ENCODE measurements at places on chromosomes 3 and 15.

DNA sequence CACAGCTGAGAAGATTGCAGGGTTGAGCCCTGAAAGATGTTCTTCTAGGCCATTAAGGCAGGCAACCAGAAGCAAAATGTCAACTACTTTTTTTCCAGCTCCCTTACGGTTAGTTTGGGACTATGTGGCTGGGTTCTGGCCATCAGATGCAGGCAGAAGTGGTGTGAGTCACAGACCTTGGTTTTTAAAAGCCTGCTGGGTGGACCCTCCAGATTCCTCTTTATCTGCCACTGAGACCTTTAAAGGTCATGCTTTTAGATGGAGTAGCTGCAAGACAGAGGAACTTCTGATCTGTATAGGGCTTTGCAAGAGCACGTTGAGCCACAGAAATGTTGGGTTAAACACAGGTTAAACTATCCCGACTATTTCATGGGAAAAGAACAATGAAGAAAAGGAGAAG, 102.9 kb downstream of the CHST2 start:
- DNase-seq = peak; percentile 48

DNA sequence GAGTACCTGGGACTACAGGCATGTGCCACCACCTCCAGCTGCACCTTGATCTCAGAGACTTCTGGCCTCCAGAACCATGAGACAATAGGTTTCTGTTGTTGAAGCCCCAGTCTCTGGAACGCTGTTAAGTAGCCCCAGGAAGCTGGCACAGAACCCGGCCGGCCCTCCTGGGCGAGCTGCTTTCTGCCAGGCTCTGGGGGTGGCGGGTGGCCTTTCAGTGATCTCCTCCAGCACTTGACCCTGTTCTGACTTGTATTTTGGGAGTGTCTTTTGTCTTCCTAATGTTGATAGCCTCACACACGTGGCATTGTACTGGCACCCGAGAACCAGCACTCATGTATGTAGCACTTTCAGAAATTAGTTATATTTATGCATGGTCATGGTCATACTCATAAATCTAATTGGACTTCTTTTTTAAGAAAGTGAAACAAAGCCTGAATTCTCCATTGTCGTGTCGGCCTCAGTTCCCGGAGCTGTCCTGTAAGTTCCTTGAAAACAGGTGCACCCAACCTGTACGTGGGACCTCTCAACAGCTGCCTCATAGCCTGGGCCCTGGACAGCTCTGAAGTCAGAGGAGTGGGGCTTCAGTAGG, 74.0 kb downstream of the TFRC start:
- DNase-seq = no peak

- DNase-seq = no peak
Measured at GRCh38 chr15:67380921-67381320, 126.3 kb downstream of the IQCH start.

- peak; percentile 96 for DNase-seq
Measured at GRCh38 chr15:84654689-84655453, 788 bp upstream of the WDR73 start.

- DNase-seq = peak; percentile 69
Measured at GRCh38 chr3:141680620-141681389, 57.3 kb upstream of the RNF7 start.

DNA sequence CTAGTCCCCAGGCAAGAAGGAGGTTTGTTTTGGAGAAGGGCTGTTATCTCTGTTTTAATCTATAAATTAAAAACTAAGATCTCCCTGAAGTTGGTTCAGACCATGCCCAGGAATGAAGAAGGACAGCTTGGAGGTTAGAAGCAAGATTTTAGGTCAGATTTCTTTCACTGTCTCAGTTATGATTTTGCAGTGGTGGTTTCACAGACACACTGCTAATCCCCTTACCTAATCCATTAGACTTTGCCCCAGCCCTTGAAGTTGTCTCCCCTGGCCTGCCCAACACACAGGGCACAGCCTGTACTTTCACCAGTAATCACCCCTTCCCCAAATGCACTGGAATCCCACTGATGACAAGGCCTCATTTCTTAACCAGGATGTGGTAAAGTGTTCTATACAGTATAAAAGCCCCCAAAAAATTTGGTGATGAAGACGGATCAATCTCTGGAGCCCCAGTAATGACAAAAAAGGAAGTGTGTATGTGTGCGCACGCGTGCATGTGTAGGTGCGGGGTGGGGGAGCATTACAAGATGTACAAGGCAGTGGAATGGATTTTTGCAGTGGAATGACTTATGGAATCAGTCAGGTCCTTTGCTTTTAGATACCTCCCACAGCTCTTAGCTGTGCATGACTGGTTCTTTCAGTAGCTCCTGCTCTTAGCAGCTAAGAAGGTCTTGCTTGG, 73.1 kb upstream of the TERB2 start:
- no peak for DNase-seq

DNA sequence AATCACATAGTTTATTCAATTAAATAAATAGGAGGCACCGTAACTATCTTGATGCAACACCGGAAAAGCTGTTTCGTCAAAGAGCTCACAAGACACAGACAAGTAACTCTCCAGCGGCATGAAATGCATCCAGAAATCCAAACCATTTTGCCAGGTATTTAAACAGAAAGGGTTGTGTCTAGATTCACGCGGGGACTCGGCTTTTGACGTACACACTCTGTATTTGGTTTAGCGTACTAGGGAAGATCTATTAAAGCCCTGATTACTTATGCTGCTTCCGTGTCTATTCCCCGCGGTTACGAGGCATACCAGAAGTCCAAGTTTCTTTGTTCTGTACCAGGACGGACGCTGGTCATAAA, 718 bp downstream of the BNIP2 start:
- peak; percentile 81 for DNase-seq

DNA sequence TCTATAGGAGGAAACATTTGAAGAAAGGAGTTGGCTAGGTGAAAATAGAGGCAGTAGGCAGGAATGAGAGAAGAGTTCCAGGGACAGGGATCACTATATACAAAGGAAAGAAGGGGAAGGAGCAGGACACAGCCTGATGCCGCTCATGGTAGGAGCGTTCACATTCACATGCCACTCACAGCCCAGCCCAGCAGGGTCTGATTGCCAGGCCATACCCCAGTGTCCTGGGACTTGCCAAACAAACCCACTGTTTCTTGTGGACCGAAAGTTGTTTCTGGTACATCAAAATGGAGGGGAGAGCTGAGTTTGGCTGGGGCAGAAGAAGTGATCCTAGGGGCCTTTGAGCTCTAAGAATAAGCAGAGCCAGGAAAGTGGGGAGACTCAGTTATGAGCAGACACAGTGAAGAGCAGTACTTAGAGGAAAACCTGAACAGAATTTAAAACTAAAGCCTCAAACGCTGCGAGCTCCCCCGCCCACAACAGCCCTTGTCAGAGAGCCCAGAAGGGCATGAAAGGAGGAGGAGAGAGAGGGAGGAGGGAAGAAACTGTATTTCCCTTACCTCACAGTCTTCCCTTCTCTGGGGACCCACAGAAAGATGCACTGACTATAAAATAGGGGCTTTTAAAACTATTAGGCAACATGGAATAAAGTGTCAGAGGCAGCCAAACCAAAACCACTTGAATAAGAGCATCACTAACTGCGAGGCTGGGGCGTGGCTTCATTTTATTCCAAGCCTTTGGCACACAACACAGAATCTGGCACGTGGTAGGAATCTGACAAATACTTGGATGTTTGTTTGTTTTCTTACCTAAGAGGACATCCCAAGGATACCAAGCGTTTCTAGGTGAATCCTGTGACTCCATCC, 129.0 kb downstream of the RPL22L1 start:
- no peak for DNase-seq

DNA sequence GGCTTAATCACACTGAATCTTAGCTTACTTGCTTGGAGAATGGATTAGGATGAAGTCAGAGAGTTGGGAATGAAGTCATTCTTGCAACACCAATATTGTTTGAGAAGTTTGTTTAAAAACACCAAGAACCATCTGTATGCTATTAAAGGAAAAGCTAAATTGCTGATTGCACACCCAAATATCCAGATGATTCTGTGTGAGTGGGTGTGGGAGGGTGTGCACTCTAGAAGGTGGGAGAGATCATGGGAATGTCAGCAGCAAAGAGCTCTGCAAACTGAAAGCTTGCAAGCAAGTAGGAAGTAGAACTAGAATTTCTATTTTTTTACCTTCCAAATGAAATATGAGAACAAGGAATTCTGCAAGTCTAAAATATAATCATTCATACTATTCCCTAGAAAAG, 364.9 kb downstream of the NR2F2 start:
- no peak for DNase-seq

DNA sequence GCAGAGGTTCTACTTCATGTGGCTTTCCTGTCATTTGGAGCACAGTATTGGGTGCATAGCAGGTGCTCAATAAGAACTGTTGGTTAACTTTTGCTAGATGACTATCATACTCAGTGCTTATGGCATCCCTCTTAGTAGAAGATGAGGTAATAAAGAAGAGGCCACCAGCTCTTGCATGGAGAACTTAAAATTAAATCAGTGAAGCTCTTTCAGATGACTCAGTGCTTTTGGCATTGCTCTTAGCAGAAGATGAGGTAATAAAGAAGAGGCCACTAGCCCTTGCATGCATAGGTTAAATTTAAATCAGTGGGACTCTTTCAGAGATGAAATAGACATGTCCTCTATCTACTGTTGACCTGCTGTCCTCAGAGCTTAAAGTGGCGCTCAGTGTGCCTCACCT, 109.4 kb upstream of the FGF7 start:
- no peak for DNase-seq

- no peak for DNase-seq
Measured at GRCh38 chr3:189096092-189096491, 75.7 kb upstream of the TPRG1 start.

- DNase-seq = peak; percentile 45
Measured at GRCh38 chr3:169660709-169661360, 2.7 kb downstream of the MECOM start.

DNA sequence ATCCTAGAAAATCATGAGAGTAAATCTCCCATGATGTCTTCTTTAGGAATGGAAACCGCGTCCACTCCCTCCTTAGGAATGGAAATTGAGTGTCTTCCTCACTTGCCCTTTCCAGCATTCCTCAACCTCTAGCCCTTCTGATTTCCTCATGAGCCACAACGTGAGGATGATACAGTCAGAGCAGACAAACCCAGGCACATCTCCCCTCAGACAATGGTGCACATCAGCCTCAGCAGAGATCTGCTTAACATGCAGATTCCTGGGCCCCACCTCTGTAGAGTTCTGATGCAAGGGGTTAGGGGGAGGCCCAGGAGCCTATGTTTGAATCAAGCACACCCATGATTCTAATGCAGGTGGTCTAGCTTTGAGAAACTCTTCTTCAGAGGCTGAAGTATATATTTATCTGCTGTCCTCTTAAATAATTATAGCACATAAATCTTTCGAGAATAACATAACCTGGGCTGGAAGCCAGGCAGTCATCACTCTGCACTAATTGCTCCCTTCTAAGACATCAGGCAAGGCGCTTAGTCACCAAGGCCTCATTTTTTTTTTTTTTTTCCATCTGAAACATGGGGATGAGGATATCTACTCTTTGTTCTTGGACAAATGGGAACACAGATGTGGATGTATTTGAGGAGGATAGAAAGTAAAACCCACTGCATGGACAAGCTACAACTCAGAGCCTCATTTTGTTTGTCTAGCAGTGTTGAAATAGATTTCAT, 81.7 kb downstream of the PRICKLE2 start:
- DNase-seq = no peak

GRCh38 chr3:45607790-45608189, 13.2 kb downstream of the LIMD1 start:
- DNase-seq = peak; percentile 43

- DNase-seq = no peak
Measured at GRCh38 chr3:59935025-59935424, 885.2 kb upstream of the CFAP20DC start.

DNA sequence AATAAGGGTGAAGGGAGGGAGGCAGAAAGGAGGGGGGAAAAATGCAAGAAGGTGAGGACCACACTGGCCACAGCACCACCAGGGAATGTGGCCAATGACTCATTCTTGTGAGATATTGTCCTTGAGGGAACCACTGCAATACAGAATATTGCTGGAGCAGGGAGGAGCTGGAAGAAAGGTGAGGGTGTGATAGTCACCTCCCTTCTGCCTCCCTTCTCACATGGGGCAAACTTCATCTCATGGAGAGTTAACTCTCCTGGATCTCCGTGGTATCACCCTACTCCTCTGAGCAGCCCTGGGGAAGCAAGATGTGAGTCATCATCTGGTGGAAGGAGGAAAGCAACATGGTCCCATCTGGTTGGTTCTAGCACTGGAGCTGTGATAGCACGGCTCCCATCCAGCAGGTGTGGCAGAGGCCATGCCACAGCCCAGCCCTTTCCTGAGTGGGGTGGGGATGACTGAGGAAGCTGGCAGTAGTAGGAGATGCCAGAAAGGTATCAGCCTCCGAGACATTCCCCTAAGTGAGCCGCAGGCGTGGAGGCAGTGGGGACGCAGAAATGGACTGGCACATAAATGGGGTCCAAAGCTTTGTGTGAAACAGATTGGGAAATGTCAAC, 115.9 kb upstream of the LPP start:
- DNase-seq = no peak

DNA sequence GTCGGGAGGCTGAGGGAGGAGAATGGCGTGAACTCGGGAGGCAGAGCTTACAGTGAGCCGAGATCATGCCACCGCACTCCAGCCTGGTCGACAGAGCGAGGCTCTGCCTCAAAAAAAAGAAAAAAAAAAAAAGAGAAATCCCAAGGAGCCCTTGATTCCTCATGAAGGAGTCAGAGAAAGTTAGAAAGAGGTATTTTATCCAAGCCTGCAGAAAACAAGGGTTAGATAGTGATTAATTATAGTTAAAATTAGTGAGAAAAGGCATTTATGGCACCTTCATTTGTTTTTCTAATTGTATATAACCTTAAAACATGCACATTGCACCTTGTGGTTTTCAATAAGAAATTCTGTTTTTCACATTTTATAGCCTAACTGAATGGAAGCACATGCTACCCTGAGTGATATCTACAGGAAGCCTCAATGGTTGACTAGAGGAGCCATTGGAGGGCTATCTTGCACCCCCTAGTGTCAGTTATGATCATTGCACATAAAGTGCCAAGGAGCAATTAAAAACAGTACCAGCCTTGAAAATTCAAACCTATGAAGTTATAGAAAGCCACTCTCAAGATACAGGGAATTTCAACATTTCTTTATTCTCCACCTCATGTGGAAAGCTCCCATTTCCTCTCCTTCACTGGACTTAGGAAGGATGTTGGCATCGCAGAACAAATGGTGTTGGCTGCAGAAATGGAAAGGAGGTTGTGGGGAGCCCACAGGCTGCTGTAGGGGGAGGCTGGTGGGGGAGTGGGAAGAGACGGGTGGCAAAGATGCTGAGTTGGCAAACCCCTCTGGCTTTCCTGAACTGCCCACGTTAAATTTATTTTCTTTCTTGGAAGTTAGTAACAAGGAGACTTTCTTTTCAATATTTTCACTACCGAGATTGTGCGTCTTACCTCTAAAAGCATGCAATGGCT, 48.5 kb downstream of the ITGA11 start:
- DNase-seq = peak; percentile 83

DNA sequence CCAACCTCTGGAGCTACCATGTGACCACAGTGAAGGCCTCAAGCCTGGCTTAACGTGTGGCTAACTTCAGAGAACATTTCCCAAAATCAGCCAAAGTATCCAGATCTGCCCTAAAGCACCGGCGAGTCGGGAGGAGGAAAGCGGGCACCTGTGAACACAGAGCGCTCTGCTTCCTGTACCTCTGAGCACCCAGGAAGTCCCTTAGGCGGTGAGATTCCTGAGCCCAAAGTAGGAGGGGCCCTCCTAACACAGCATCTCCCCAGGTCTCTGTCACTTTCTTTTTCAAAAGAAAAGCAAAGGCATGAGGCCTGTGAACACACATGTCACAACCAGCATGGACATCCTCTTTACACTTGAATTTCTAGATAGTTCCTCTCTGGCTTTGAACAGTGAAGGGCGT, 944 bp upstream of the EIF4E3 start:
- no peak for DNase-seq

GRCh38 chr15:25465835-25466234, 27.0 kb upstream of the UBE3A start:
- no peak for DNase-seq

GRCh38 chr15:64864068-64864467, 22.4 kb downstream of the PLEKHO2 start:
- DNase-seq = no peak

Measured in hematopoietic multipotent progenitor cell treated with erythropoietin and hydrocortisone succinate and interleukin-3 and kit ligand, for 6 days (in vitro differentiated cells).